ENCODE measurements at places on chromosomes 6 and 20.

GRCh38 chr6:83873869-83874268 is 14.4 kb downstream of the CYB5R4 start:
- DNase-seq, result no peak

GRCh38 chr6:100115407-100116101 is 121.5 kb upstream of the MCHR2 start:
- no peak for DNase-seq

DNA sequence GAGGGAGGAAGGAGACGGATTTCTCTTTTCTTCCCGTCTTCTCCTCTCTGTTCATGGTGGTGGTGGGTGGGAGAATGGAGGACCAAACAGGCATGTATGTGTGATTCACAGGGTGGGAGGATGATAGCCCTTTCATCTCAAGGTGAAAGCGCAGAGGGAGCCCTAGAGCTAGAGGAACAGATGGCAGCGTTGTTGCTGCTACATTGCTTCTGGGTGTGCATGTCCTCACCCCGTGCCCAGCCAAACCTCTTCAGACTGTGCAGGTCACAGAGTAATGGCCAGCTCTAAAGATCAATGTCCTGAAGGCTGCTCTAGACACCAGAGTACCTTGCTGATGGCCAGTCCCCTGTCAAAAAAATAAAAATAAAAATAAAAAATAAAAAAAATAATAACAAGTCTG is 301.8 kb downstream of the TBC1D7 start:
- DNase-seq, result no peak

DNA sequence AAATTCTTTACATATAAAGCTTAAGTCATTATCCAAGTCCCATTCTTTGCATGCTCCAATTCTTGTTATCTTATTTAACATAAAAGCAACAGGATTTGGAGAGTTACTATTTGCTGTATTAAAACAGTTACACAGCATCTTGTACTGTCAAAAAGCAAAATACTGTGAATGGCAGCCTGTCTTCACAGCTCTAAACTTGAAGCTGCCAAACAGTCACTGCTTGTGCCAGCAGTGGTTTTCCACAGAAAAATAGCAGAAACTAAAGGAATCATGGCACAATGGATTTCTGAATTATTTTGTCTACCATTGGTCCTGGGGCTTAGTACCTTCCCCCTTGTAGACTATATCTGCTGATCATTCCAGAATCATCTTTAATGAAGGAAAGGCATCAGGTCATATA is 107.5 kb downstream of the SESN1 start:
- DNase-seq, result no peak

- no peak for DNase-seq
Measured at GRCh38 chr20:17584689-17585088, 14.8 kb downstream of the DSTN start.

Measured in GM12891 (cell line).